ENCODE measurements at places on chromosomes 6 and 20.

DNA sequence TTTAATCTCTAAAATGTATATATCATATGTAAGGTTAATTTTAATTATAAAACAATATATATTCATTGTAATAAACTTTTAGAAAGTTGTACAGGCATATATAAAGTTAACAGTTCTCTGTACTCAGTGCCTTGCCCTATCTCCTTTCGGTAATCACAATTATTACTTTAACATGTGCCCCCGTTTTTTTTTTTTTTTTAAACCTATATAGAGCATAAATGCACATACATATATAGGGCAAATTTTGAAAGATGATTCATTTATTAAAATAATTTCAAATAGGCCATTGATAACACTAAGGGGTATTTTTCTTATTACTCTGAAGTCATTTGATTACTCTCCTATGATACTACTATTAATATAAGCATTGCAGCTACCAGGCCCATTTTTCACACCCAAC is 1.9 kb downstream of the ASF1A start:
- no peak for DNase-seq

DNA sequence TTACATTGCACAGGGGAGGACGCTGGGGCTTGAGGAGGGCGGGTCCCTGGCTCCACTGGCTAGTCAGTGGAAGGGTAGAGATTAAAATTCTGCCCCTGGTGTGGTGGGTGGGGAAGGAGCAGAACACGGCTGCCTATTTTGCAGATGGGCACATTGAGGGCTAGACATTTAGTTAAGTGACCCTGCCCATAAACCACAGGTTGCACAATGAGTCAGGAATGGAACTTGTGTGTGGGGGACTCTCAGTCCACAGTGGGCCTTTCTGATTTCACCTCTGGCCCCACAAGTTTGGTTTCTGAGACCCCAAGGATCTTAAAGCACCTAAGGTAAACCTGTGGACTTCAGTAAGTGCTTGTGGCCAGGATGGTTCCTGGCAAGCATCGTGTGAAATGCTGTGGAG is 22.0 kb upstream of the CCDC167 start:
- no peak for DNase-seq

DNA sequence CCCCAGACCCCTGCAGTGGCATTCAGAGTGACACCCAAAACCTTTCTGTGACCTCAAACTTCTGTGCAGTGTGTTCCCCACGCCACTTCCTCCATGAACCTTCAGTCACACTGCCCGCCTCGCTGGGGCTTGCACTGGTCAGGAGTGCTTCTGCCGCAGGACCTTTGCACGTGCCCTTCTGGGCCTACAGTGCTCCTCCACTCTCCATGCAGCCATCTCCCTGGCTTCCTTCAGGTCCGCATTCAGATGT is 27.1 kb downstream of the SYNJ2 start:
- no peak for DNase-seq

GRCh38 chr20:7792150-7792869 is 147.9 kb downstream of the HAO1 start:
- DNase-seq, result no peak

GRCh38 chr6:111524735-111525134 is 41.7 kb upstream of the REV3L start:
- DNase-seq, result peak; percentile 25

- DNase-seq, result no peak
Measured at GRCh38 chr6:89311530-89311852, 3.6 kb downstream of the GABRR2 start.

DNA sequence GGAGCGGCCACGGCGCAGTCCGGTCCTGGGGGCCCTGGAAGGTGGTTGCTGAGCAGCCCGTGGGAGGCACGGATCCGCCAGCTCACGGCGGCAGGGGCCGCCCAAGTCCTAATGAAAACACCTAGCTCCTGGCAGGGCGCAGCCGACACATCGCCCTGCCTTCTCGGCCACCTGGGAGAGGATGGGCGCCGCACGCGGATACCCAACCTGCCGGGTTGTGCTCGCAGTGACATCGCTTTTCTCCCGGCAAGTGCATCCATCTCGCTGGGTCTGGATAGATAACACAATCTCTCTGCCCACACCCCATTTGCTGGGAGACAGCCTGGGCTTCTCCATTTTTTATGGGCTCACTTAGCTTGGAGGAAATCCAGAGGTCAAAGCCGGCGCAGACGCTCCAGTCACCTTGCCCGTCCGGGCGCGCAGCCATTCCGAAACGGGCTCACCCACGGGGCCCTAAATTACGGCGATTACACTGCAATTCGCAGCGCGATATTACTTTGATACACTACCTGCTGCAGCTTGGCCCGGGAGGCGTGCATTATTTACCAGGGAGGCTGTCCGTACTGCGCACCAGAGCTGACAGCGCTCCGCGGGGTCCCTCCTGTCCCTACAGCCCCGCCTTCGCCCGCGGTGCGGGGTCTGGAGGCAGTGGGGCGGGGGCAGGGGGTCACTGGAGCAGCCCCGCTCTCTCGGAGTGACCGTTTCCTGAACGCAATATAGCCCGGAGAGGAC is 36.2 kb upstream of the CCDC167 start:
- DNase-seq, result no peak

DNA sequence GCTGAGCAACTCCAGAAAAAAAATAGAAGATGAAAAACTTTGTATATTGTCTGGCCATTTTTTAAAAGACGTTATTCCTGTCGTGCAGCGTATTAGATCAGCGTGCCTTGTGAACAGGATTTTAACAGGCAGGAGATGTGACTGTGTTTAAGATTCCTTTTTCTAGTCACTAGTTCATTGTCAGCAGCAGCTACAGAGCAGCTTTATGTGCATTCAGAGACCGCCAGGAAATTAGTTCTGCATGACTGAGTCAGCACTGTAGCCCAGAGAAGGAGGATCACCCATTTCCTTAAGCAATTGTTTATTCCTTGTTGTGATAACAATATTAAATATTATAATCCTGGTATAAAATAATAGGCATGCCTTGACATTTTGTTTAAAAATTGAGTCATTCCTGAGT is 75.4 kb upstream of the ADGRB3 start:
- no peak for DNase-seq

GRCh38 chr6:153003366-153003690 is 819 bp upstream of the MTRF1L start:
- DNase-seq, result no peak

DNA sequence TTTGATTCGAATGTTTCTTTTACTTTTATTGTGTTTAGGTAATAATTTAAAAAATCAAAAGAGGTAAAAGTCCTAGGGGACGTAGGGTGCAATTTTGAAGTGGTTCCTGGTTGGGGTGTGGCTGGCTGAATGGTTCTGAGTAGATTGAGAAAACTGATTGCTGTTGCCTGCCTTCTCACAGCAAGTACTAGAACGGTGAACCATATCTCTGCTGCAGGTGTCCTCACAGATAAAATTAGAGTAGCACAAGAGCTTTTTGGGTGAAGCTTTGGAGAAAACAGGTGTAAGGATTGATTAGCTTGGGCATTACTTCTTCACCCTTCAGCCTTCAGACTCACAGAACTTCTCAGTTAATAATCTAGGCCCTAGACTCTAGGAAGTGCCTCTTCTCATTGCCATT is 19.8 kb upstream of the GJA10 start:
- DNase-seq, result no peak

DNA sequence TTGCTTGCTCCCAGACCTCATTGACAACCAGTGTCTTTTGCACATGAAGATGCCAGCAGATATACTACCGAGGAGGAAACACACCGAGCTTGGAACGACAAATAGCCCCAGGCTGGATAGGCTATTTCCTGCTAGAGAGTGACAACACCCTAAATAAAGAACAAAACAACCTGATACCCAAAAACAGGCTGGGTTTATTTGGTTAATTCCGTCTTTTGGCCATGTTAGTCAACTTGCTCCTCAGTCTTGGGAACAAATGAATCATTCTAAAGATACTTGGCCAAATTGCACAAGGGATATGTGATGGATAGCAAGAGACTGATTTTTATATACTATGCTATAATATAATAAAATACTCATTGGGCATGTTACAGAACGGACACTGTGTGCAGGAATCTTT is 11.5 kb upstream of the MUC22 start:
- DNase-seq, result no peak

GRCh38 chr6:163861627-163862026 is 447.1 kb downstream of the QKI start:
- no peak for DNase-seq

GRCh38 chr6:33428224-33428965 is 8.5 kb downstream of the SYNGAP1 start:
- peak; percentile 57 for DNase-seq

DNA sequence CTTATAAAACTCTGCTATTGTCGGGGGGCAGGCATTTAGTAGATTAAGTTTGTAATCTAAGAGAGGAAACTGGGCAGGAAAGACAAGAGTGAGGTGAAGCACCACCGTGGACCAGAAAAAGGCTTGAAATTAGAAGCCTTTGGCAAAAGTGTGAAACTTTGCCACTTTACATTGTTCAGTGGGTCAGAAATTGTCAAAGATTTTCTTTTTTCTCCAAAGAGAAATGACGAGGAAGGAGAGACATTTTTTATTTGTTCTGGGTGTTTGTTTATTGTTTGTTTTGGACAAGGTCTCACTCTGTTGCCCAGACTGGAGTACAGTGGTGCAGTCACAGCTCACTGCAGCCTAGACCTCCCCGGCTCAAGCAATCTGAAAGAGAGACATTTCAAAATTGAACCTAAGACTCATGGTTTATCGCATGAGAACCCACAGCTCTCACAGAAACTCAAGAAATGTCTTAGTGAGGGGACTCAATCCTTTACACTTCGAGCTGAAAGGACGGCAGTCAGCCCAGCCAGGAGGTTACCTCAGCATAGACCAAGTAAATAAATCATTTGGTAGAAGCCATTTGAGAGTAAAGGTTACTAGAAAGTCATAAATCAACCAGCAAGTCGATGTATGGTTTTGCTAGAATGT is 262.8 kb upstream of the TAB2 start:
- DNase-seq, result no peak

GRCh38 chr6:97586344-97586743 is 303.3 kb upstream of the MMS22L start:
- no peak for DNase-seq

DNA sequence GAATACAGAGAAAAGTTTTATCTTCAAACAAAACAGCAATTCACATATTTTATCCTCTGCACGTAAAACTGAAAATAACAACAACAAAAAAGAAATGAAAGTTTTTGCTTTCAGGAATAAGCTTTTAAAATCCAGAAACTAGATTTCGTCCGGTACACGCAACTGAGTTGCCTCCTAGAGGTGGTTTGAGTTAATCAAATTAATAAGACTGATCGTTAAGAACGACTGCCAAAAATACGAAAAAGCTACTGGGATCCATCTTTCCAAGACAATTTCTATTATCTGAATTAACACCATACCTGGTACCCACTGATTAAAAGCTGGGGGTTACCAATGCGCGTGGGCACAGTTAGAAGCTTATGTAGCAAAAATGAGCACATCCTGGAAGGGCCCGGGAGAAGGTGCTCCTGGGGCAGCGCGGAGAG is 669 bp downstream of the PDCD2 start:
- DNase-seq, result peak; percentile 10

DNA sequence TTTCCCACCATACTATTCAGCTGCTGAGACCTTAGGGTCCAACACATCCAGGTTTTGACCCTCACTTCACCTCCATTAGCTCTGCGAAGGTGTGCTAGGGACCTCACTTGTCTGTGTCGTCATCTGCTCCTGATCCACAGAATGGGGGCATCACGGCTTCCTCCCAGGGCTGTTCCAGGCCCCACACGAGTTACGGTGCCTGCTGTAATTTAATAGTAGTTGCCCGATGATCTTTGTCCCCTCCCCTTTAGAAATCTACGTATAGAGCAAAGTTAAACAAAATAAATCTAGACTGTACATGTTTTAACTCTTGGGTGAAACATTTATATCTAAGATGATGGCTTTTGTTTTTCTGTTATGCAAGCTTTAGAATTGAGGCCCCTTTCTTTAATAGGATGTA is 49.1 kb upstream of the NAA20 start:
- no peak for DNase-seq

GRCh38 chr6:16056263-16056870 is 72.5 kb upstream of the MYLIP start:
- DNase-seq, result peak; percentile 2

GRCh38 chr20:35187584-35188190 is 15.8 kb downstream of the PROCR start:
- no peak for DNase-seq

- DNase-seq, result no peak
Measured at GRCh38 chr20:61322151-61322865, 70.2 kb downstream of the CDH4 start.

DNA sequence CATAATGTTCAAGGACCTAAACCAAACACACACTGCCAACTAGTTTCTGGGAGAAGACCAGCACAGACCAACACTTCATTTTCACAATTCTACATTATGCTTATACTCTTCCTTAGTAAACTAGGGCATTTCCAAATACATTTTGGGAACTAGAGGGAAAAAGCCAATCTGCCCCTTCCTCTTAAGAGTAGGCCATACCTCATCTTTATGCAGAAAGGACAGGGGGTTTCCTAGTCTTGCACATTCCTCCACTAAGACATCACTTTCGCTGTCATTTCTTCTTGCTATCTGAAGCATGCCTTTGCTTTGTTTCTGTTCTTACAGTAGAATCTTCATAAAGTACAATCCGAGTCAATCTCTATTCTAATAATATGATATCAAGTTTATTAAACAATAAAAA is 105.7 kb downstream of the SMLR1 start:
- no peak for DNase-seq

DNA sequence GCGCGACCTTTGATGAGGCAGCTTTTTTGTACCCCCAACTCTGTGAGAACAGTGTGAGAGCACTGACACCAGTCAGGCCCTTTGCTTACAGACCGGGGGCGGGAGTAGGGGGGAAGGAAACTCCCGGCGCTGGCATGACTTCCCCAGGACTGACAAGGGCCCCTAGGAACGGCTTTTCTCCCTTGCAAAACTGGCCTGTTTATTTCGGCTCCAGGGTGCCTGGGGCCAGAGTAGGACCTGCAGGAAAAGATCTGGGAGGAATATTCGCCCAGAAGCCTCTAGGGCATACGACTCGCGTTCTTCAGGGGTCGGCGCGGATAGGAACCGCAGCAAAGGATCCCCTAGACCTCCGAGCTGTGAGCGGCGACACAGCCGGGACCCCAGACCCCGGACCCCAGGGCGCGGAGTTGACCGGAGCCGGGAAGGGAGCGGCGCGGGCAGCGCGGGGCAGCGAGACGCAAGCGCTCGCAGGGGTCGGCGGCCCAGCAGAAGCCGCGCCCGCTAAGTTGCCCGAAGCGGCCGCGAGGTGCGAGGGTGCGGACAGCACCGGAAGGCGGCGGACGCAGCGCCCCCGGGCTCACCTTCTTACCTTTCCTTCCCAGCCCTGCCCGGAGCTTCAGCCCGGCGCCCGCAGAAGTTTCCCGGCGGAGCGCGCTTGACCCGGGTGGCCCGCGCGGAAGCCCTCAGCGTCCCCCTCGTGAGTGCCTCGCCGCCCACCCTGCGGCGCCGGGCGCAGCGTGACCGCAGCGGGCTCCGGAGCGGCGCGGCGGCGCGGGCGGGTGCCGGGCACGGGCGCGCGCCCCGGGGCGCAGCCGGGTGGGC is at the start of gene POPDC3:
TSS of gene POPDC3 (minus strand) at position 771 of the 822 bp plus-strand sequence. CDS start 18,105 bp downstream, outside the sequence.
- DNase-seq, result no peak

- no peak for DNase-seq
Measured at GRCh38 chr20:50425076-50425475, 85.1 kb upstream of the PTPN1 start.

All from activated CD4-positive, alpha-beta T cell treated with anti-CD3 and anti-CD28 coated beads, Interleukin-2, amount 50 U/mL, for 16 hours (primary cell).